ENCODE measurements at places on chromosomes 2 and 18.

- DNase-seq, result no peak
Measured at GRCh38 chr2:144625226-144625625, 105.3 kb upstream of the ZEB2 start.

DNA sequence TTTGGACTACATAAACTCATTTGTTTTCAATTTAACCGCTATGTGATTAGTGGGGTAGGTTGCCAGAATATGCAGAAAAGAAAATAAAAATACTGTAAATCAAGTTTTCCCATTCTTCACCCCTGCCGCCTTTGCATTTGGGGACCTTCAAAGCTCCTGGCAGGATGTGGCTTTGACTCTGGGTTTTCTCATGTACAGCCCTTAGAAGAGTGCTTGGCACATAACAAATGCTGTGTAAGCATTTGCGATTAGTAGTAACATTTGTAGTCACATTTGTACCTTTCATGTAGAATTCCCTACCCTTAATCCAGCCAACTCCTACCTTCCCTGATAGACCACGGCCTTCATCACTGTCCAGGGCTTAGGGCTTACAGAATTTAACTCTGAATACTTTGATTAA, 262.6 kb downstream of the MREG start:
- no peak for DNase-seq

DNA sequence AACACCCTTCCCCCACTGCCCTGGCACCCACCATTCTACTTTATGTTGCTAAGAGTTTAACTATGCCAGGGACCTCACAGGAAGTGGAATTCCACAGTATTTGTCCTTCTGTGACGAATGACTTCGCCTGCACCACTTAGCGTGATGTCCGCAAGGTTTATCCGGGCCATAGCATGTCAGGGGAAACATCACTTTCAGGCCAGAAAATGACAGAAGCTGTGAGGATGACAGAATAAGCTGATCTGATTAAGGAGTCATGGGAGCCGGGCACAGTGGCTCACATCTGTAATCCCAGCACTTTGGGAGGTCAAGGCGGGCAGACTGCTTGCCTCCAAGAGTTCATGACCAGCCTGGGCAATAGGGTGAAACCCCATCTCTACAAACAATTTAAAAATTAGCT, 248.8 kb downstream of the EIPR1 start:
- DNase-seq, result no peak

DNA sequence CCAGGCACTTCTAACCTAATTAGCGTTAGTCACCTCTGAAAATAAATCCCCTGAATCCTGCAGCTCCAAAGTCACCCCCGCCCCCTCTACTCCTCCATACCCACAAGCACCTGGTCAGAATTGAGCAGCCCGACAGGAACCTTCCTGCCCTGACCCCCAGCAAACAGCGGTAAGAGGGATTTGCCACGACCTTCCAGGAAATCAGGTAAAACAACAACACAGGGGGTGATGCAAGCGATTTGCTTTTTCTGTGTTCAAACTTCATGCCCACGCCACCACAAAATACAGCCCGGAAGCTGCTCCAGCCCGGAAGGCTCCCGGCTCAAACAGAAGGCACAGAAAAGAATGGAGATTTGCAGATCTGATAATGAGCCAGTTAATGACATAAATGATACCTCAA, 367.1 kb downstream of the GPD2 start:
- no peak for DNase-seq

DNA sequence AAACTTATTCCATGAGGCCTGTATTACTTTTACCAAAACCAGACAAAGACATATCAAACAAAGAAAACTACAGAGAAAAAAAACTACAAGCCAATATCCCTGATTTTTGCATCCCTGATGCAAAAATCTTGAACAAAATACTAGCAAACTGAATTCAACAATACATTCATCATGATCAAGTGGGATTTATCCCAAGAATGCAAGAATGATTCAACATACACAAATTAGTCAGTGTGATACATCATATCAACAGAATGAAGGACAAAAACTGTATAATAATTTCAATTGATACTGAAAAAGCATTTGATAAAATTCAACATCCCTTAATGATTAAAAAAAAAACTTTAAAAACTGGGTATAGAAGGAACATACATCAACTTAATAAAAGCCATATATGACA, 106.8 kb downstream of the SLC39A10 start:
- DNase-seq, result no peak

DNA sequence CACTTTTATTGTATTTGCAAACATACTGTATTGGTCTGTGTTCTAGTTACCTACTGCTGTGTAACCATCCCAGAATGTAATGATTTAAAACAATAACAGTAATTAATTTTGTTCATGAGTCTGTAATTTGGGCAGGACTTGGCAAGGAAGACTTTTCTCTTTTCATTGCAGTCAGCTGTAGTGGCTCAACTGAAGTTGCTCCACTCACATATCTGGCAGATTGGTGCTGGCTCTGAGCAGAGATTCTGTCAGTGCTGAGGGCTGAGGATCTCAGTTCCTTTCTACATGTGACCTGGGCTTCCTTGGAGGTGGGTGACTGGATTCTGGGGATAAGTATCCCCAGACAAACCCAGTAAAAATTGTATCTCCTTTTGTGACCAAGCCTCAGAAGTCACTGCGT, 26.6 kb downstream of the PTPN4 start:
- DNase-seq, result no peak

DNA sequence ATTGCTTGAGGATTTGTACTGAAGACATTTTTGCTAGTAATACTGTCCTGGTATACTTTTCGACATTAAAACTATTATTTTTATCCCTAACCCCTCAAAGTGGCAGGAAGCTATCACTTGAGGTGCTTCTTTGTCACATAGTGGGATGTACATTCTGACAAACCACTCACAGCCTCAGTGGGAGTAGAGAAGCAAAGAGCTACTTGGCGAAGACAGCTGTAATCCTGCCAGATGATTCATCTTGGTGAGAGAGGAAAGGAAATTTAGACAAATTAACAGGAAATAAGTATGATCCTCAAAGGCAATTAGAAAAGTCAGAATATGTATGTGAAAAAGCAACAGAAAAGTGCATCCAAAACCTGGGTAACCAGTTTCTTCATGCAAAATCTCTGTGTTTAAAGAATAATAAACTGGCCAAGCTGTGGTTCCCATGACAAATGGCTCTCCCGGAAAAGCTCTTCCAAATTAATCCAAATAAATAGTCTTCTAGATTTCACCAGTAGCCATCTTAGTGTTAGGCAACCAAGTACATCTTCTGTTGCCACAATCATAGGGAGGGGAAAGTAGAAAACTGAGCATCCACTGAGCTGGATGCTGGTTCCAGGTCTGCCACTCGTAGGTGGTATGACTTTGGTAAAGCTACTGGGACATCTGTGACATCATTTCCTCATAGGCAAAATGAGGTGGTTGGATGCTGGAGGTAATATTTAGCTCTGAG, 308.0 kb upstream of the LYPD1 start:
- no peak for DNase-seq

- DNase-seq, result no peak
Measured at GRCh38 chr2:194907569-194907968, 749.5 kb upstream of the SLC39A10 start.

- peak; percentile 65 for DNase-seq
Measured at GRCh38 chr18:44679056-44679913, 1.4 kb upstream of the SETBP1 start.

- DNase-seq, result no peak
Measured at GRCh38 chr2:15579641-15580040, 12.0 kb upstream of the DDX1 start.

GRCh38 chr18:8011906-8012305, 444.8 kb downstream of the PTPRM start:
- no peak for DNase-seq

GRCh38 chr2:228432116-228432515, 250.6 kb upstream of the SPHKAP start:
- no peak for DNase-seq

DNA sequence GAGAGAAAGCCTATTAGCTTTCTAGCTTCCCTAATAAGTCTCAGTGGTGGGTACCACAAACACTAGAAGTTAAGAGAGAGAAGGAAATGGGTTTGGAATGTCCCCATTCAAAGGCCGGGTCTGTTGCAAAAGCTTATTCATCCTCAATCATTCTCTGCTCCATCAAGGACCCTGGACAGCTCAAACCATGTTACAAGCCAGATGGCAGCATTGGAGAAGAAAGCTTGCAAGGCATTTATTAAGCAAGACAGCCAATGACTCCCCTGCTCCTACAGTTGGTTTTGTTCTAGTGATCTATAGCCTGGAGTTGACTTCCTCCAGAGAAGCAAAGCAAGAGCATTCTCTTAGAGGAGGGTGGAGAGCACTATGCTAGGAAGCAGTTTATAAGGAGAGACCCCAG, 86.9 kb upstream of the LMAN1 start:
- DNase-seq, result no peak

- no peak for DNase-seq
Measured at GRCh38 chr2:118893100-118893499, 45.7 kb upstream of the EN1 start.

DNA sequence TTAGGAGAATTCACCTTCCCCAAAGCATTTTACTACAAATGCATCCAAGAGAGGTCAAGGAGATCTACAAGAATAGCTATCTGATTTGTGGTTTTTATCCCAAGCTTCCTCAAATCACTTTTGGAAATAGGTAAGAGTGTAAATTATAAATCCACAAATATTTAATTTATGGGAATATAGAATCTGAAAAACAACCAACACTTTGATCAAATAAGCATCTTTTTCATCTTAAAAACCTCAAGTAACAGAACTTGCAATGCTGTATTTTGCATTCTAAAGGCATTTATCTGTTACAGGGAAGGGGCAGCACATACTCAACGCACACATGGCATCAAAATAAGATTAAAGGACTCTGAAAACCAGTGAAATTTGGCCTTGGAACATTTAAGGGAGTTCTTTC, 1.9 kb downstream of the ZNF385B start:
- DNase-seq, result no peak

- no peak for DNase-seq
Measured at GRCh38 chr2:223247136-223247535, 195.1 kb downstream of the KCNE4 start.

GRCh38 chr2:74836675-74837401, 2.9 kb downstream of the HK2 start:
- DNase-seq, result no peak

DNA sequence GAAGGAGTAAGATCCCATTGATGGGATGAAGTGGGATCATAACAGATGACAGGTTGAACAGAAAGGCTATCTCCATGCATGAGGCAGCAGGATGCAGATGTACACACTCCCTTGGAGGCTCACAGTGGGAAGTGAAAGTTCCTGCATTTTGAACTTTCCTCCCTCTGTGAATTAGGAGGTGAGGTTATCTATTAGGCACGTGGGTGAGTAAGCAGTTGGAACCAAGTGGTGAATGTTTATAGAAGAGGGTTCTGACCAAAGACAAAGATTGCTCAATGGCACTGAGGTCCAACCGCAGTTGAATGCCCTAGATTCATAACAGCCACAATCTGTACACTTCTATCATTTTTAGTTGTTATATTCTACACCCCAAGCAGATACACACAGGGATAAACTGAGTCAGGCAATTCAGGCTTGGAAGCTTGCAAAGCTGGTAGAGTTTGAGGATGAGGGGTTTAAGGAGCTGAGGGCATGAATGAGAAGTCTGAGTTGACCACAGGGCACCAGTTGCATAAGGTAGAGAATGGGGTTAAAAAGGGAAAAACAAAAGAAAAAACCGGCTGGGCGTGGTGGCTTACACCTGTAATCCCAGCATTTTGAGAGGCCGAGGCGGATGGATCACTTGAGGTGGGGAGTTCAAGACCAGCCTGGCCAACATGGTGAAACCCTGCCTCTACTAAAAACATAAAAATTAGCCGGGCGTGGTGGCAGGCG, 7.1 kb upstream of the KCMF1 start:
- DNase-seq, result no peak

- DNase-seq, result peak; percentile 61
Measured at GRCh38 chr18:62526098-62527025, 3.5 kb downstream of the ZCCHC2 start.

GRCh38 chr2:232367016-232367415, 11.5 kb upstream of the ALPP start:
- DNase-seq, result no peak

DNA sequence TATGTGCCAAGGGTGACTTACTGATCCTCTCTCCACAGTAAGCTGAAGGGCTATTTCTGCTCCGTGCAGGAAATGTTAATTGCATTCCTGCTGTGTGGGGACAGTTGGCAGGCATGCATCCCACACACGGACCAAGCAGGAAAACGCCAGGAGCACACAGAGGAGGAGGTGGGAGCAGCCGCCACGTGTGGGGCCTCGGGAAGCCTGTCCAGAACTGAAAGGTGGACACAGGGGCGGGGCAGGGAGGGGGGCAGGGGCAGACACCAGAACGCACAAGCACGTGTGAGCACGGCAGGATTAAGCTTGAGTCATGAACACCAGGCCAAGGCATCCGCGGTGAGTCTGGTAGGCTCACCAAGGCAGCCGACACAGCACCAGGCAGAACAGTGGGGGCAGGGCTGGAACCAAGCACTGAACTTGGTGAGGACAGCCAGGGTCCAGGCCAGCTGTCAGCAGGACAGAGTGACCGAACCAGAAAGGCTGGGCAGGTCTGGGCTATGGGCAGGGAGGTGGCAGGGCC, 177.1 kb downstream of the EIPR1 start:
- no peak for DNase-seq

GRCh38 chr2:96891591-96892333, 21.9 kb upstream of the SEMA4C start:
- DNase-seq, result no peak

DNA sequence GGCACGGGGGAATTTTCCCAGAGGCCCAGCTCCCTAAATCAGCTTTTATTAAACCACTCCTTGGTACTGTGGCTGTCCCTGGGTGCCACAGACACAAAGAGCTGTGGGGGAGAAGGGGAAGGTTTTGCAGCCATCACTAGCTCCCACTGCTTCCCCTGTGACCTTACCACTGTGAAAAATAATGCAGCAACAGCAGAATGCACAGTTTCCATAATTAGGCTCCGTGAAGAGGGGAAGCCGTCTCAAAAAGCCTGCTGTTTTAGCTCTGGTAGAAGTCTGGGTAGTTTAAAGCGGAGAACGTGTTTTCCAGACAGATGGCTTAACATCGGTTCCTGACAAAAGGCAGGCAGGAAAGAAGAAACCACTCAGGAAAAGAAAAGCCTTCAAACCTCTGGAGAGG, 27.5 kb upstream of the CAB39 start:
- no peak for DNase-seq

DNA sequence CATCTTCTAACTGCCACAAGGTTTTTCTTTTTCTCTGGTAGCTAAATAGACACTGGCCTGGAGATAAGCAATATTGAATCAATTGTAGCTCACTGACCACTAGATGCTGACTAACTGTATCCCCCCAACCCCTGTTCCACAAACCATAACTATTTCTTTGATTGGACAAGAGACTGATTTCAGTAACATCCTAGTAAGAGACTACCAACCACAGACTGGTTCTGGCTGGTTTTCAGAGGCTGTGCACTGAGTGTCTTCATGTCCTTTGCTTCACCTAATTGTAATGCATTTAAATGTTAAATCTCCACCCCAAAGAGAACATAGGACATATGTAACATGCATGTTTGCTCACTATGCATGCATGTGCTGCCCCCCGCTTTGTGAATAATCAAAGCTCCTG, 3.2 kb upstream of the AAK1 start:
- DNase-seq, result no peak

- no peak for DNase-seq
Measured at GRCh38 chr2:201093573-201093972, 21.8 kb downstream of the NDUFB3 start.

GRCh38 chr18:39591649-39592048, 2026.1 kb upstream of the CELF4 start:
- no peak for DNase-seq

GRCh38 chr18:50819027-50819727, 639 bp downstream of the MRO start:
- DNase-seq, result no peak

- no peak for DNase-seq
Measured at GRCh38 chr2:149732001-149732685, 144.6 kb upstream of the MMADHC start.

Measured in CD8-positive, alpha-beta memory T cell (primary cell).